ENCODE measurements at places on chromosomes 2 and 18. TPM values are rescaled to one million over a fixed set of nuclear protein-coding genes. Genes with fewer than 3 reads are reported as not detected.

DNA sequence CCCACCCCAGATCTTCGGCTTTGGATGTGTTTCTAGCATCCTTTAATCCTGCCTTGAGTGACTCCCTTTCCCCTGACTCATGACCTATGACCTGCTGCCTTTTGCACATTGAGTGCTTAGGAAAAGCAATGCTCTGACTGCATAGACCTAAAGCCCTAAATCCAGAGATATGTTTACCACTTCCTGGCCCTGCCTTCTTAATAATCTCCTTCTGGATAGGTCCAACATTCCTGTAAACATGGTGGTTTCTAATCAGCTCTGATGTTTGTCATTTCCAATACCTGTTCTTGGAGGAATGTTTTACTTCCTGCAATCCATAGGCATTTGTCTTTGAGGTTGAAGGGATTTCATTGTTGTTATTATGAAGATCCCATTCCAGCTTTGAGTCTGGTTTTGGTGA lies 2.3 kb downstream of the SLC3A1 start:
- DNase-seq = no peak

- no peak for DNase-seq
These were observed 46.3 kb upstream of the GRB14 start for GRCh38 chr2:164667566-164667965.

DNA sequence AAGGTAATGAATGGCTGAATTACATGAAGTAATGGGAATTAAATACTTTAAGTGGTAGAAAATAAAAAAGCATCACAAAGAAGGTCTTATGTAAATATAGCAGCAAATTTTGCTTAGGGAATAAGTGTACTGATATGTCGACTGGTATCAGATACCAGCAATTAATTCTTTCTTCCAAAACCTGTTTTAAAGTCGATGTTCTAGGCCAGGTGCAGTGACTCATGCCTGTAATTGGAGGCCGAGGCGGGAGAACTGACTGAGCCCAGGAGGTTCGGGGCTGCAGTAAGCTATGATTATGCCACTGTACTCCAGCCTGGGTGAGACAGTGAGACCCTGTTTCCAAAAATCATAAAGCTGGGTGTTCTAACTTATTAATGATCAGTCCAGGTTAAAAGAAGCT lies 30.3 kb downstream of the SP3 start:
- DNase-seq = no peak

- DNase-seq = no peak
These were observed 218.5 kb downstream of the TFCP2L1 start for GRCh38 chr2:121066526-121066925.

DNA sequence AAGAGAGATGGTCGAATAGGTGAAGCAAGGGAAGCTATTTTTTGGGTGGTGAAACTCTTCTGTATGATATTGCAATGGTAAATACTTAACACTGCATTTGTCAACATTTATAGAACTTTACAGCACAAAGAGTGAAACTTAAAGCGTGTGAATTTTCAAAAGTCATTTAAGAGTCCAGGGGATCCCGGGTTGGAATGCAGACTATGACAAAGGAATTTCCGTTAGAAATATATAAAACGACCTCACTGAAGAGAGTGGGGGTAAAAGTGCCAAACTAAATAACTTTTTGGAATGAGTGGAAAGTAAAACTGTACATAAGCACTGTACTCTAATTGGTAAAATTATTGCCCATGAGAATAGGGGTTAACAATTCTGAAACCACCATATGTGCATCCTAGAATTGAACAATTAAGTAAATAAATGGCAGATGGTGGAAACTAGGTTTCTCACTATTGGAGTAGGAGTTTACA lies 191.0 kb upstream of the FN1 start:
- DNase-seq = no peak

The DNAJC5G gene
- total RNA-seq = not detected
